ENCODE measurements at places on chromosomes 6 and 20.

GRCh38 chr20:40638414-40638813, 50.6 kb downstream of the MAFB start:
- DNase-seq = no peak

DNA sequence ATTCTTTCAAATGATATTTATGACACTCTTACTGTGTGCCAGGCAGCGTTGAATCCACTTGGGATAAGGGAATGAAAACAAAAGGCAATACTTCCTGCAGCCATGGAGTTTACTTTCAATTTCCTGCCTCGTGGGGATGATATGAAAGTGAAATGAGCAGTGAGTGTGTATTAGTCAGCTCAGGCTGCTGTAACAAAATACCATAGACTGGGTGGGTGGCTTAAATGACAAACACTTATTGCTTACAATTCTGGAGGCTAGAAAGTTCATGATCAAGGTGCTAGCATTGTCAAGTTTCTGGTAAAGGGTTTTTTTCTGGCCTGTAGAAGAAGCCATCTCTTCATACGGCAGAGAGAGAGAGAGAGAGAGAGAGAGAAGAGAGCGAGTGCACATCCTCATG, 41.7 kb downstream of the TSHZ2 start:
- no peak for DNase-seq

- DNase-seq = no peak
Observed at GRCh38 chr6:3545156-3545555, 88.3 kb upstream of the SLC22A23 start.

DNA sequence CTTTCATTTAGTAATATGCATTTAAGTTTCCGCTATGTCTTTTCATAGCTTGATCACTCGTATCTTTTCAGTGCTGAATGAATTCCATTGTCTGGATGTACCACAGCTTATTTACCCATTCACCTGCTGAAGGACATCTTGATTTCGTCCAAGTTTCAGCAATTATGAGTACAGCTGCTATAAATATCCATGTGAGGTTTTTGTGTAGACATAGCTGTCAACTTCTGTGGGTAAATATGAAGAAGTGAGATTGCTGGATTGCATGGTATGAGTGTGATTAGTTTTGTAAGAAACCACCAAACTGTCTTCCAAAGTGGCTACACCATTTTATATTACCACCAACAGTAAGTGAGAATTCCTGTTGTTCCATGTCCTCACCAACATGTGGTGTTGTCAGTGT, 79.2 kb upstream of the STMND1 start:
- DNase-seq = peak; percentile 79

GRCh38 chr6:47630587-47630986, 67.8 kb upstream of the ADGRF4 start:
- DNase-seq = no peak

DNA sequence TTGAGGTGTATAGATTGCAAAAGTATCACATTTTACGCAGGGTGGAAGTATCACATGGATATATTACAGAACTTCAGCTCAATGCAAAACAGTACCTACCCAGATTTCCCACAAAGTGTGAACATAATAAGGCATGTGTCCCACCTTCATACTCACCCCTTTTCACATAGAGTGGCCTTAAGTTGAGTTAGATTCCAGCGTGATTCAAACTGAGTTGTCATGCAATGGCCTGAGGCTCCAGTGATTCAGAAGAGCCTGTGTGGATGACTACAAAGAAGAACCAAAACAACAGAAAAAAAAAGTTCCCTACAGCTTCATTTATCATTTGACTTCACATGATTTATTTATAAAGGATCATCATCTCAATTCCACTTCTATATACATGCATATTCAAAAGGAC, 309.7 kb downstream of the SLC35F1 start:
- DNase-seq = no peak
